ENCODE measurements at places on chromosomes 6 and 20.

DNA sequence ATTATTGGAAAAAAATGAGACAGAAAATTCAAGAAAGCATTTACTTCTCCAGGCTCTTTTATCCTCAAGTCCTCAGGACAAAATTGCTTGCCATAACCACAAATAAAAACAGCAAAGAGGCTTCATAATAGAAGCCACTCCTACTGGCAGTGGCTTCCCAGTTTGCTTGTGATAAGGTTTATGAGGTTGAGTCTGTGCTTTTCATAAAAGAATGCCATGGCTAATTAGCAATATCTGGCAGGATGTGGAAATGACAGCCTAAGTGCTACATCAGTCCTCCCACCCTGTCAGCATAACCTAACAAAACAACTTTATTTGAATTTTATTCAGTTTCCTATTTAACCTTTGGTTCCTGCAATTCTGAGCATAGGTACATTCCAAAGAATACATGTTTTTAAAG lies 80.9 kb upstream of the HTR1E start:
- no peak for DNase-seq

GRCh38 chr6:83221276-83221675 lies 28.1 kb downstream of the RWDD2A start:
- no peak for DNase-seq

GRCh38 chr6:149046822-149047246 lies 270.7 kb upstream of the TAB2 start:
- DNase-seq = no peak

DNA sequence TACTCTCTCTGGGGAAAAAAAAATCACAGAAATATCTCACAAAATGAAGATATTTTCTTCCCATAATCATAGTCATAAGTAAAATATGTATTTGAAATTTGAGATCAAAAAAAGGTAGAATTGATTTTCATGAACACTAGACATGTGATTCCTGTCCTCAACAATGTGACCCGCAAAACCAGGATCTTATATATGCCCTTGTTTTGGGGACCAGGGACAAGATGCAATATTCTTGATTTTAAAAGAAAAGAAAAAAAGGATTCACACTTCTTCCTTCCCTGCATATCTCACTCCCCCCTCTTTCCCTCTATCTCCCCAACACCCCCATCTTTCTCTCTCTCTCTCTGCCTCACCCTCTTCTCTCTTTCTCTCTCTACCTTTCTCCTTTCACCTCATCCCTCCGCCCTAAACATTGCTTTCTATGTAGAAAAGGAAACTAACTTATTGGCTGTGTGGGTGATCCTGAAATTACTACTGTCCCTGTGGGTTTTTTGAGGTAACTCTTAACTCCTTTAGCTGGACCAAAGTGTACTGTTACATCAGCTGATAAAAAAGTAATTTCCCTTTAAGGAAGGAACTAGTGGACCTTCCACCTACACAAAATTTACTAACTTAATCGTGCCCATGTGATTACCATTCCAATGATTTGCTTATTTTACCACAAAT lies 85.6 kb downstream of the AIG1 start:
- no peak for DNase-seq

- DNase-seq = no peak
Observed at GRCh38 chr6:73727114-73727513, 31.1 kb downstream of the CD109 start.

DNA sequence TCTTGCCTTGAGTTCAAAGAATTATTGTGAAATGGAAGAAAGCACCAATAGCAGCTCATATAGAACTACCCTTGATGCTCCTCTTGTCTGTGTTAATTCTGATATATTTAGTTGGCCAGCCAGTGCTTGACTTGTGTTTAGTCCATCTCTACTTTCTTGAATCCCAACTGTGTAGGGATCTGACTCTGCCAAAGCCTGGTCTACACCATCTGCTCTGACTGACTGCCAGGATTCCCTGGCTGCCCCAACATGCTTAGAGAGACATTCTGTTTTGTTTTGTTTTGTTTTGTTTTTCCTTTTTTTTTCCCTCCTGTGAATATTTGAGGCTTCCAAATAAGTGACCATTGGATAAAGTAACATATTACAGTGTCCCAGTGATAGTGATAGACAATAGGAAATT lies 953.7 kb upstream of the MANEA start:
- no peak for DNase-seq

GRCh38 chr6:50845499-50846143 lies 26.9 kb downstream of the TFAP2B start:
- DNase-seq = no peak

DNA sequence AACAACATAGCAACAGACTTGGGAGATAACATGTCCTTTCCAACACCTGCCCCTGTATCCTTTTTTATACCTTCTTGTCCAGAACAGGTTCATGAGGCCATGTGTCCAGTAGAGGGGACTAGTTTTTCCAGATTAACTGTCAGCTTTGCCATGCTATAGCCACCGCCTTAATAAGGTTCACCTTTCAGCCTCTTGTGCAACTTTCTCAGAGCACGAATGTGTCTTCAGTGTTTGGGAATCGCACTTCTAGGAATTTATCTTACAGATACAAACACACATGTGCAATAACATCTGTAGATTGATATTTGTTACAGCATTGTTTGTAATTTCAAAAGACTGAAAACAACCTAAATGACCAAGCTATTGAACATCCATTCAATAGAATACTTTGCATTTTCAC lies 21.4 kb downstream of the NCR2 start:
- no peak for DNase-seq

DNA sequence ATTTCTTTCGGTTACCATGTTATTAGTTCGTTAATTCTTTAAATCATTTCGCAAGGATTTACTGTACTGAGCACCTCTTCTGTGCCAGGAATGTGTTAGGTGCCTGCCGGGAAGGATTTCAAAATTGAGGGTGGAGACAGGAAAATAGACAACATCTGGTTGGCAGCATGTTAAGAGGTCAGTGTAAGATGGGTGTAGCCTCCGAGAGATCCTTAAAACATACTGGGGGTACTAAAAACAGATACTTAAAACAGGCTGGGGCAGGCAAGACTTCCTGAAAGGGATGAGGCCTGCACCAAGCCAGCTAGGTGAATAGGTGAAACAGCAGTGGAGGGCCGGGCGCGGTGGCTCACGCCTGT lies 178.0 kb upstream of the SGK1 start:
- DNase-seq = no peak

DNA sequence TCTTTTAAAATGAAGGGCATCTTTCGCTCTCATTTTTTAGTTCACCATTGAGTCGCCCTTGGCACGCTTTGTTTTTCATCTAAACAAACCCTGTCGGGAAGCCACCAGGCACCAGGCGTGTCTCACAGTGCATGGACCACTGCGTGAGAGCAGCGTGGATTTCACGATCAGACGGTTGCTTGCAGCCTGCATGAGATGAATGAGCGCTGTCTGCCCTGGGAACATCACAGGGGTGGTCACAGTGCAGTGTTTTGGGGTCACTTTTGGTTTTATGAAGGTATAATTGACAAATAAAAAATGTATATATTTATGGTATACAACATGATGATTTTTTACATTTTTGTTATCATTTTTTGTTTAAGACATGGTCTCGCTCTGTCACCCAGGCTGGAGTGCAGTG lies 61.3 kb downstream of the CDH4 start:
- no peak for DNase-seq

DNA sequence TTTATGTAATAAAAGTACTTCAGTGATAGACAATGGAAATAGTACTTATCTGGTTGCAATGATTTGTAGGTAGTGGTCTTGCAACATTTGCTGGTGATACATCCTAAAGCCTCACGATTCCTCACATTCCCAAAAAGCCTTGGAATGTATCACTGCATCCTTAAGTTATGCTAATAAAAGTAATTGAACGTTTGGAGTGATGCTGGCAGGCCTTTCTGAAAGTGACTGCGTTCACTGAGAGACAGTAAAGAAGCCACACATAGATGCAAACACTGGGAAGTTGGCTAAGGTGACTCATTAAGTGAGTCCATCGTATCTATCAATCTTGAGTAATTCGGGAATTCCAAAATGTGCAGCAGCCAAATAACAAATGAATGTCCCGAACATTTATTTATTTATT lies 444.1 kb upstream of the SOX4 start:
- no peak for DNase-seq

DNA sequence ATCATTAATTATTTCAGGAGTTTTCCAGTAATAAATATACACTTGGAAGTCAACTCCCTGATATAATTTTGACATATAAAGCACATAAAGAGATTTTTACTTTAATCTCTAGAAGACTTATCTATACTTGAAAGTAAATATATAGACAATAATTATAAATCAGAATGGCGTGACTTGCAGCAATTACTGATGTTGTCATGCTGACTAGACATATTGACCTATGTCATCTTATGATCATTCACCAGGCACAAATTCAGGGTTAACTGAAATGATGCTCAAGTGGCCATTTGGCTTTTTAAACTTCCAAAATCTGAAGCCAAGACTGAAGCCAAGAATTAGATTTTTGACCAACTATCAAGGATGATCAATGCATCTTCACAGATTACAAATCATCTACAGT lies 192.2 kb downstream of the MCHR2 start:
- no peak for DNase-seq

- DNase-seq = no peak
Observed at GRCh38 chr6:15479761-15480160, 183.1 kb downstream of the DTNBP1 start.

DNA sequence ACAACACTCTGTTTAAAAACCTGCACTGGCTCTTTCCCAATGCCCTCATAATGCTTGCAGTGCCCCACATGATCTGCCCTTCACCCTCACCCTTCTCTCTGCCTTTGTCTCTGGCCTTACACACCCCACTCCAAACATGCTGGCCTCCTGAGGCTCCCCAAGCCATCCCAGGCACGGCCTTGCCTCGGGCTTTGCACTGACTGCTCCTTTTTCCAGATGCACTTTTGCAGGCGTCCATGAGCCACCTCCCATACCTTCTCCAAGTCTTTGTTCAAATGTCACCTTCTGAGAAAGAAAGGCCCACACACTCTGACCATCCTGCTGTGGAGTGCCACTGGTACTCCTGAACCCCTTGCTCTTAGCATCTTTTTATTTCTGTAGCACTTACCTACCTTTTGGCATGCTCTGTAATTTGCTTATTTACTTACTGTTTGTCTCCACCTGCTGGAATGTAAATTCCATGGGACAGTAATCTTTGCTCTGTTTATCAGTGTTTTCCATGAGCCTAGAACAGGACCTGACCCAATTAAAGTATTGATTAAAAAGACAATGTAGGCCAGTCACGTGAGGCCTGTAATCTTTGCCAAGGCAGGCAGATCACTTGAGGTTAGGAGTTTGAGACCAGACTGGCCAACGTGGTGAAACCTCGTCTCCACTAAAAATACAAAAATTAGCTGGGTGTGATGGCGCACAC lies 30.7 kb downstream of the GFRA4 start:
- no peak for DNase-seq

DNA sequence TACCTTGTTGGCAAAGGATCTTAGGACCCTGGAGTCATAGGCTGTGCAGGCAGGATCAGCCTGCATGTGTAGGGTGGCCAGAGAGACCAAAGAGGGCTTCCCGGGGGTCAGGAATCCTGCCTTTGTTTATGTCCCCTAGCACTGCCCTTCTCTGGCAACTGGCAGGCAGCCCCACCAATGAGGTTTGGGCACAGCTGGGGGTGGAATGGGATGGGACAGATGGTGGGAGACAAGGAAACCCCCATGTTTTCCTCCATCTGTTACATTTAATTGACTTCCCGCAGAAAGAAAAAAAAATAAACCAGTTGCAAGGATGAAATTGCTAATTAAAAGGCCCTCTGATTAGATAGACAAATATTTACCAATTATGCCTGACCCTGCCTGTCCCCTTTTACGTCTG lies 27.6 kb downstream of the CD40 start:
- DNase-seq = peak; percentile 27

- no peak for DNase-seq
Observed at GRCh38 chr20:54438166-54438565, 37.2 kb upstream of the DOK5 start.

- DNase-seq = no peak
Observed at GRCh38 chr6:170139531-170139930, 151.3 kb downstream of the DLL1 start.

DNA sequence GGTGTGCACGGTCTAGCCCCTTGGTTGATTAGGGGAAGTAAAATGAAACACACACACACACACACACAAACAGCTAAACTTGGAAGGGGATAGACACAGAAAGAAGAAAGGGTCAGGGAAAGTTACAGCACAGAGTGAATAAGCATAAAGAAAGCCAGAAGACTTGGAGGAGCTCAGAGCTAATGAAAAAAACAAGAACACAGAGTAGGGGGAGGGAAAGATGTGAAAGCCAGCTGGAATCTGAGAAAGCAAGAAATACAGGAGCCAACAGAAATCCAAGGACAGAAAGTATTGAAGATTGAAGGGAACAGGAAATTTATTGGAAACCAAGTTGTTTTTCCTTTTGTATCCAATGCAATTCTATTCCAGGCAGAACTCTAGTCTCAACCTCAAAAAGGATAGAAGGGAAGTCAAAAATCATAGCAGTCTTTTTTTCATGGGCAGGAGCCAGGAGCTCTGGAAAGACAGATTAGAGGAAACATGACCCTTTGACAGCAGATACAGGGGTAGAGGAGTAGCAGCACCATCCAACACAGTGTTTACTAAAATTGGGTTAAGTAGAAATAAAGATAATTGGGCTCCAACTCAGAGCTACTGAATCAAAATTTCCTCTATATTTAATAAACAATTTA lies 10.1 kb downstream of the HMGCLL1 start:
- DNase-seq = no peak

DNA sequence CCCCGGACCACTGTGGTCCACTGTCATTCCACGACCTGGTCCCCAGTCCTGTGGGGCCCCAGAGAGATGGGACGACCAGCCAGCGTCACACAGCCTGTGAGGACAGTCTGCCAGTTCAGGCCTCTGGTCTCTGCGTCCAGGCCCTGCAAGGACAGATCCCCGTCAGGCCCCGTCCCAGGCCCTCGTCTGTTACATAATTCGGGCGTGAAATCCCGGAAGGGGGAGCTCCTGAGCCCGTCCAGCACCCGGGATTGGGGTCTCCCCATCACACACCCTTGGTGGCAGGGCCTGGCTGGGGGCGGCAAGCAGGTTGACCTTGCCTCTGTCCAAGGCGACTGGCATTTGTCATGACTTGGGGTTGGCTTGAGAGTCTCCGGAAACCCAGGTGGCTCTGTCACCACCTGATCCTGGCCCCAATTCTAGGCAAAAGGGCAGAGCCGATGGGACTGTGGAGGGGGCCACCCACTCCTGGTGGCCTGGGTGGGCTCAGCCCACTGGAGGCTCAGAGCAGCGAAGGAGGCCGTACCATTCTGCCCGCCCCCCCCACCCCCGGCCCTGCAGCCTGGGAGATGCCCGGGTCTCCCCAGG lies 73.8 kb upstream of the GATA5 start:
- no peak for DNase-seq

- DNase-seq = no peak
Observed at GRCh38 chr6:75102301-75102700, 103.6 kb downstream of the COL12A1 start.

DNA sequence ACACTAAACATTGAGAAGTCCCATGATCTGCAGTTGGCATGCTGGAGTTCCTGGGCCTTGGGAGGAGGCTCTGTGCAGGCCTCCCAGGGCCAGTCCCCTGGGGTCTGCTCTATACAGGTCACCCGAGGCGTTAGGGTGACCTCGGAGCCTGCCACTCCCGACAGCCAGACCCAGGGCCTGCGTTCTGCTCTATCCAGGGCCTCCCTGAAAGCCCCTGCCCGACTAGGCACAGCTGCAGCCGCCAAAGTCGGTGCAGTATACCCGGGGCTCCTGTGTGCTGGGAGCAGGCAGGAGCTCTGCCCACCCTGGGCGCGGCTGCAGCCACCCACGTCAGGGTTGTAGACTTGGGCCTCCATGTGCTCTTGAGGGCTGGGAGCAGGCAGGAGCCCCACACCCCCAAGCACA lies 6.3 kb upstream of the OR14J1 start:
- DNase-seq = no peak

GRCh38 chr20:18287546-18287914 lies 797 bp upstream of the ZNF133 start:
- DNase-seq = no peak

- peak; percentile 95 for DNase-seq
Observed at GRCh38 chr6:134074151-134075055, 22.0 kb upstream of the SLC2A12 start.

All from NCI-H1092 treated with DMSO at 0.1 percent for 48 hours (cell line).